NCI-H1417 treated with DMSO at 0.1 percent for 48 hours (cell line): ENCODE measurements at places on chromosomes 5 and 9.

DNA sequence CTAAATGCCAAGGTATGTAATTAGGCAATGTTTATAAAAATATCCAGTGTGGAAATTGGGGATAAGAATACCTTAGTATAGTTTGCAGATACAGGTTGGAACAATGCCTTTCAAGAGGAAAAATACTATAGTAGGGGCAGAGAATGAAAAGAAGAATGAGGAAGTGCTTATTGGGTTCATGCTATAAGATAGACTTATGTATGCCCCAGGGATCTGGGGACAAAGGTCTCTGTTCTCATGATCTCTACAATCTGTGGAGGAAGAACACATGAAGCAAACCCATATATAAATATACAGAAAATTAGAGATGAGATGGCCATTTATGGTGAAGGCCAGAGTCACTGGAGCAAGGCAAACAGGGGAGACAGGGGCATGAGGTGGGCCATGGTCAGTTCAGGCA lies 106.5 kb upstream of the DAB2 start:
- DNase-seq: no peak

DNA sequence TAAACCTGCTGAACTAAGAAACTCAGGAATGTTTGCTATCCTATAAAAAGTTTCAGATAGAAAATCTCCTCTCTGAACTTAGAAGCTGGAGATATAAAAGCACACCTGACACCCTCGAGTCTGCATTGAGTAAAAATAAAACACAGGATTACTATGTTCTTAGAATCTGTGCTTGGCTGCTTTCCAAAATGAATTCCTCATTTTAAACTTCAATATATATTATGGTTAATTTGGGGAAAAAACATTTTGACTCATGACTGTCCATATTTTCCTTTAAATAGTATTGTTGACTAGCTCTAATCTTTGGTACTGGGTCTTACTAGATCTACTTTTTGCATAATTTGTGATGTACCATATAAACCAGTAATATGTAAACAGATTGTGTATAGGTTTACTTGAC lies 36.7 kb downstream of the FBXW2 start:
- DNase-seq: no peak

GRCh38 chr9:8705861-8706260 lies 906.3 kb upstream of the DMAC1 start:
- DNase-seq: no peak

DNA sequence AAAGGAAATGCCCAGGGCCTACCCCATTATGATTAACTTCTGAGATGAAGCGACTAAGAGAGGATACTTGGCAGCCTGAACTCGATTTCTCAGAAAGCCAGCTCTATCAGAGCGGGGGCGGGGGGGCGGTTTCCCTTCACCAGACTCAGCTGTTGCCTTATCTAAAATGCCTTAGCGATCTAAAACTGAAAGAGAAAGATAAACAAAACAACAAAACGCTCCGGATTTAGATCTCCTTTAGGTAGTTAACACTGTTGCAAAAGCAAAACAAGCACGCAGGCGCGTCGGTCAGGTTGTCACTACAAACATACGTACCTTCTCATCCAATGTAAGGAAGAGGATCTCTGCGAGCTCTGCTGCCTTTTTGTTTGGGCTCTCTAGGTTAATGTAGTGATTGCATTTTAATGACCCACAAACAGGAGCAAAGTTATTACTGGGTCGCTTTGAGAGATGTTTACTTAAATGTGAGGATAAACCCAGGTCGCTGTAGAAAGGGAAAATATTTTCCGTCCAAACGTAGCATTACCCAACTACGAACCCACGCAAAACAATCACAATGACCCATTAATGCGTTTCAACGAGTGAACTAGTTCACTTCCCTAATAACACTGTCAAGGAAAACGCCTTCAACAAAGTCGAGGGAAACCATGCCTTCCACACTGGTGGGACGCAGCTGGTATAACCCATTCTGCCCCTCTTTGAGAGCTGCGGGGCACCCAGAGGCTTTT lies 982 bp downstream of the EPB41L4A start:
- no peak for DNase-seq

DNA sequence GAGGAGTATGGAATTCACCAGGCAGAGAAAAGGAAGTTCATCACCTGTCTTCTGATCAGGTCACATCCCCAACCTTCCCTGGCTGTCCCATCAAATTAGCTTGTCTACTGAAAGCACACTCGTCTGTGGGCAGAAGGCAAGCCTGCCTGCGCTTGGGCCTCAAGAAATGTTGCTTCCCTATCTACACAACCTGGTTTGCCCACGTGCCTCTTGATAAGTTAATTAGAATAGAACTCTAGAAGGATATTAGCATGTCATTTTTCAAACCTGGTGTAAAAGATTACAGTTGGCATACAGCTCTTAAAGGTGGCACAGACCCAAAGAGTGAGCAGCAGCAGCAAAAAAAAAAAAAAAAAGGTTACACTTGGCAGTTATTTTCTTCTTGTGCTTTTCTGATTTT lies 5.1 kb downstream of the TTC23L start:
- no peak for DNase-seq

DNA sequence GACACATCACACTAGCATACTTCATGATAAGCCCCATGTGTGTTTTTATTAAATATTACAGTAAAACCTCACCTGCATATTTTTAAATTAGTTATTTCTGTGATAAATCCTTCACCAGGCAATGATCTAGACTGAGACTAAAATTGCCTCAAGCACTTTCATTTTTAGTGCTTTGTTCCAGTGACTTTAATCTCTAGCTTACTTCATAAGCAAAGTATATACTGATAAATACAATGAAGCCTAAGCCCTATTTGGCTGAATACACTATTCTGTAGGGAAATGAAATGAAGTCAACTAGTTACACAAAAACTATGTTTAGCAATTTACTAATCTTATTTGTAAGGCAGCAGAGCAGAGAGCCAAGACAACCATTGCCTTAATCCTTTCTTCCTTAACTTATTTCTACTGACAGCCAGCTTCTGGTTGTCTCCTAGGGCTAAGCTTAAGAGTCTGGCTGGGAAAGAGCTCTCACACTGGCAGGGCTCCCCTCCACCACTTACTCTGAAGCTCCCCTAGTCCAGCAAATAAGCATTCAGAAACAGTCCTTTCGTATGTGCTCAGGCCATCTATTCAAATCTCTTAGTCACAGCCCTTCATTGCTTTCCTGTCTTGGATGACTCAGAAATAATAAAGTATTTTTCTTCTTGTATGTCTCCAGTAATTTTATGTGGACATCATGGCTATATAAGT lies 31.4 kb upstream of the MTAP start:
- no peak for DNase-seq

GRCh38 chr5:158957196-158957595 lies 142.5 kb downstream of the EBF1 start:
- no peak for DNase-seq

- no peak for DNase-seq
These were observed 219.3 kb downstream of the CEMIP2 start for GRCh38 chr9:71549023-71549422.

- no peak for DNase-seq
These were observed 87.1 kb downstream of the HMHB1 start for GRCh38 chr5:143898916-143899591.

DNA sequence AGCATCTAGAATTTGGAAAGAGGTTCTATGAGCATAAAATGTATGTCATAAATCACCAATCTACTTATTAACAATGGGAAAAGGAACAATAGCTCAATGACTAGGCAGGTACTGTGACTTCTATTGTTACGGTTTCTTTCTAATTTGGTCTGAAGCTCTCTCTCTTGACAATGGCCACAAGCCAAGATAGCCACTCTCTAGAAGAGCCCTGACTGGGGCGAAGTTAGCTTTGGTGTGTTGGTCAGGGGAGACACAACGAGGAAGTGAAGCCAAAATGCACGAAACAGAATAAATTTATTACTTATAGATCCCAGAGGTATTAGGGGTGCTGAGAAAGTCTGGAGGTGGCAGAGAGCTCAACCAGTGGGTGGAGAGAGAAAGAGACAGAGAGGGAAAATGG lies 9.4 kb upstream of the RAD23B start:
- DNase-seq: no peak

DNA sequence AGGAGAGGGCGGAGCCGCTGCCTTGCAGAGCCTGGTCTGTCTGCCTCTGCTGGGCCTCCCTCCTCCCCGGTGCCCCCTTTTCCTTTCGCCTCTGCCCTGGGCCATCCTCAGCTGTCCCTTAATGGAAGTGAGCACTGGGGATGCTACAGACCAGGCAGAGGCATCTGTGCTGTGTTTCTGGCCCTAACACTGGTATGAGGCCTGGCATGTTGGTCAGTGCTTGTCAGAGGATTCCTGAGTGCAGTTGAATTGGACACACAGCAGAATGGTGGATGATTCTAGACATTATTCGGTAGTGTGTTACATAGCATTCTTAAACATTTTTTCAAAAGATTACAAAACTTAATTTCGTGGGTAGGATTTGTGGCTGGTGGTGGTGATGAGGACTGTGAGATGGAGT lies 88.6 kb downstream of the EHMT1 start:
- DNase-seq: no peak

DNA sequence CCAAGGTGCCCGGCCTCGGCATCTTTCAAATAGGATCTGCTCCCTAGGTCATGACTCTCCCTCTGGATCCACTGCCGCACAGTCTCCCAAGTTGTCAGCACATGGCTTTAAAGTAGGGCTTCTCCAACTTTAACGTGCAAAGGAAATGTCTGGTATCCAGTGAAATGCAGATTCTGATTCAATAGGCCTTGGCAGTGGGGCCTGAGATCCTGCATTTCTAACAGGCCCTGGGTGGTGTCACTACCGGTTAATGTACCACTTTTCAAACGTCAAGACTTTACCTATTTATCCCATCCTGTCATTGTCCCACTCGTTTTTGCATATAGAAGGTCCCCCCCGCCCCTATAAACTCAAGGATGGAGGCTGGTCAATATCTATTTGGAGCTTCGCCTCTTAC lies 137.6 kb upstream of the ZNF618 start:
- DNase-seq: no peak

DNA sequence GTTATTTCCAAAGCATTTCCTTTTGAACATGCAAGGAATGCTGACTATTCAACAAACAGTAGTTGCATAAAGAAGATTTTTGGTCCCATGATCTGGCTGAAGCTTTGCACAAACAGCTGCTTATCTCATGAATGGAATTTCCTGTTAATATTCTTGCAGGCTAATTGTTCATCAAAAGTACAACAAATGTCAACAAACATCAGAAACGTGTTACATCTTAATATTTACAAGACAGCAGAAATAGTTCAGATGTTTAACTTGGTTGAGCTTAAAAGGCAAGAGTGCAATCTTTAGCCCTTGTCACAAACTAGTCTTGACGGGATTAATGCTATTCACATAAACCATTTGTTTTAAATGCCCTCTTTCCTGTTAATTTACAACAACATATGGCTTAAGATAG lies 47.9 kb upstream of the BASP1 start:
- DNase-seq: no peak

- no peak for DNase-seq
These were observed 426.8 kb upstream of the CDH9 start for GRCh38 chr5:27465140-27465539.

- no peak for DNase-seq
These were observed 8.5 kb downstream of the DOCK8 start for GRCh38 chr9:223152-223551.

GRCh38 chr9:98342820-98343210 lies 87.4 kb upstream of the TBC1D2 start:
- no peak for DNase-seq

GRCh38 chr5:78008356-78008967 lies 232.3 kb upstream of the TBCA start:
- DNase-seq: no peak

DNA sequence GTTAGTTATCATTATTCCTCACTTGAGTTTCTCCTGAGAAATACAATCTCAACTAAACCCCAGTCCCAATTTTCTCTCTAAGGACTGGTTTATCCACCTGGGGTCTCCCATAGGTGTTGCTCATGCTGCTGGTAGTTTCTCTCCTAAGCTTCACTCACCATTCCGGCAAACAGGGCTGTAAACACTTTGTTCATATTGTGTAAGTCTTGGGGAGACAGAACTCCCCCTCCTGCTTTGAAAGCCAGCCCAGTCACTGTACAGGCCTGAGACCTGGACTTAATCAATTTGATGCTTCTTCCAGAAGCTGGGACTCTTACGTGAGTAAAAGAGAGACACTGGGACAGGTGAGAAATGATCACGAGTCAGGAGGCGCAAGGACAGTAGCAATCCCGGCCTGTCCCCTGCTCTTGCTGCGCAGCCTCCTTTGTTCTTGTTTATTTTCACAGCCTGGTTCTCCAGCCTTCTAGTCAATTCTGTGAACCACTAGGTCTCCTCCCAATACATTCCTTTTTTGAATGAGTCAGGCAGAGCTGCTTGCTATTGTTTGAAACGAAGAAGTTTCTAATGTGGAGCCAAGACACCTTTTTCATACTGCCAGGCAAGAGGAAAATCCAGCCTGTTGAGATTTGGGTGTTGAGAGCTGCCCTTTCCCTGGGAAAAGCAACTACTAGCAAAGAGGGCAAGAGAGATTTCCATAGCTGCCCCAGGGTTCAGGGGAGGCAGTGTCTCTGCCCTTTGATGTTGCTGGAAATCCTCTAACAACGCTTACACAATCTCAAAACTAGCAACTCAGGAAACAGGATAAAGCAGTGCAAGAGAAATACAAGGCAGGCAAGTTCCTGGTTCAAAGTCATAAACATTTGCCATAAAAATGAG lies 9.2 kb upstream of the SHROOM1 start:
- no peak for DNase-seq

DNA sequence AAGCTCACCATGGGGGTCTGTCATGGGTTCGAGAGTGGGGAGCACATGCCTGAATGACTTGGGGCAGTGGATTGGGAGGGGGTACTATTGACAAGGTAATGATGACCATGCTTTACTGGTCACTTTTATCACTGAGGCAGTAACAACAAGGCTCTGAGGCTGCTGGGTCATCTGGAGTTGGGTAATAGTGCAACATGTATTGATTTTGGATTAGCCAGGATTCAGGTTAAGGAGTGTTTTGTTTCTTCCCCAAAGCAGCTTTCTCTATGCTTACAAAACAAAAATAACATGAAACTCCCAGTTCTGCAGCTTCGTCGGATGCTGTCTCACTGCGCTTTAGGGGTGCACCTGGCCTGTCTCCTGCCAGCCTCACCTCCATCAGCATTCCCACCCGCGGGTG lies 155.3 kb downstream of the GADD45G start:
- no peak for DNase-seq

DNA sequence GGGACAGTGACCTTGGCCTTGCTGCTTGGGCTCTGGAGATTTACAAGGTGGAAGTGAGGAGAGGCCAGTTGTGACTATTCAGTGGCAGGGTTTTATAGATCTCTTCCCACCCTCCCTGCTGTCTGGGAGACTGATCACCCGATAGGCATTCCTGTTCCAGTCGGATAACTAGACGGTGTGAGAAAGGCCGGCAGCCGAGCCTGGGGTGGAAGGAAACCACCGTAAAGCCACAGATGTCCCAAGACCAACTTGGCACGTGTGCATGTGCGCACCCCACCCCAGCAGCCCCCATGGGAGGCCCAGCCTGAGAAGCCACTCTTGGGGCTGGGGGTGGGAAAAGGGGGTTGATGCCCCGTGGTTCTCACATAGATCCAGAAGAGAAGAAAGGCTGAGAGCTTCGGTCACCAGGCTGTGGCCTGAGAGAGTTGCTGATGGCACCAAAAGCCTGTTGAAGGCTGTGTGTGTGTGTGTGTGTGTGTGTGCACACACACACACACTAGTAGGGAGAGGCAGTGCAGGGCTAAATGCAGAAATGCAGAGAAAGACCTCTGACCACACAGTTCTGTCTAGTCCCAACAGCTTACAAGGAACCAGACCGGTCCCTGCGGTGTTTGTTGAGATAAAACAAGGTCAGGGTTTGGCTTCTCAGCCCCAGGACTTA lies 225.8 kb downstream of the FANCC start:
- DNase-seq: no peak

- DNase-seq: no peak
These were observed 102.5 kb upstream of the RAI14 start for GRCh38 chr5:34553581-34553980.
